ENCODE measurements at places on chromosomes 1 and 21. TPM values are rescaled to one million over a fixed set of nuclear protein-coding genes. Genes with fewer than 3 reads are reported as not detected.

The TNFRSF9 gene
- 5.6 TPM for total RNA-seq

The TRIM17 gene
- not detected for total RNA-seq

The EYA3 gene
- 11.4 TPM for total RNA-seq

The CSF1 gene
- 43.8 TPM for total RNA-seq

The DENND2D gene
- total RNA-seq = not detected

The EPHB2 gene
- 3.6 TPM for total RNA-seq

The MIER1 gene
- 42.2 TPM for total RNA-seq

The NTPCR gene
- 46.6 TPM for total RNA-seq

DNA sequence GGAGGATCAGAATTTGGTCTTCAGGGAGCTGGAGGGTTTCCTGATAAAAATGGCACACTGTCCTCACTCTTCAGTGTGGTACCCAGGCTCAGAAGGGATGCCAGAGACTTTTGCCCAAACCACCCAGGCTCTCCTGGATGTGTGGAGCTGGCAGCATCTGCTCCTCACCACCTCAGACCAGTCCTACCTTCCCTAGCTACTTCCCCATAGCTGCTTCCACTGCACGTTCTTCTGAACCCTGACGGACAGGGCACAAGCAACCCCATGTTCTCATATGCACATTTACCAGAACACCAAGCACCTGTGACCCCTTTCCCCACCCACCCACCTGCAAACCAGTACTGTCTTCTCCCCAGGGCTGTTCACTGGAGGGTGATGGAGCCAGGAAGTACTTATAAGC, 4.7 kb downstream of the ADAR start:
- no peak for DNase-seq
- peaks cover 11% of the 10 kb centered on the region for H3K4me1 ChIP-seq
- H3K4me3 ChIP-seq = no peak overlapping the region
- H3K27me3 ChIP-seq = no peaks in the 10 kb centered on the region

DNA sequence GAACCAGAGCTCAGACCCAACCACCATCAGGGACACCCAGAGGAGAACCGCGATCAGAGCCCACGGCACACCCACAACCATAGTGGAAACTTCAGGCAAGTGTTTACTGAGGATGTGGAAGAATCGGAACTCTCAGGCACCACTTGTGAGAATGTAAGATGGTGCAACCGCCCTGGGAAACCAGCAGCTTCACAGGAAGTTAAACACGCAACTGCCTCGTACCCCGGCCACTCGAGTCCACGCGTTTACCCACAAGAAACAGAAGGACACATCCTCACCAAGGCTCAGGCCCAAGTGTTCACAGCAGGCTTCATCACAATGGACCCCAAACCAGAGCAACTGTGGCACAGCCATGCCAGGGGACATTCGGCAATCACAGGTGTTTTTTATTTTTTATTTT, 51.4 kb upstream of the COL6A2 start:
- H3K4me3 ChIP-seq = no peak overlapping the region
- no peaks in the 10 kb centered on the region for H3K27me3 ChIP-seq
- H3K4me1 ChIP-seq = peaks cover 13% of the 10 kb centered on the region

GRCh38 chr1:165179306-165179705, 177.2 kb downstream of the LMX1A start:
- no peaks in the 10 kb centered on the region for H3K27me3 ChIP-seq
- no peaks in the 10 kb centered on the region for H3K4me1 ChIP-seq
- no peak overlapping the region for H3K4me3 ChIP-seq
- H3K36me3 ChIP-seq = no peaks in the 10 kb centered on the region

GRCh38 chr1:15417059-15417934, 7.6 kb downstream of the EFHD2 start:
- peaks cover 75% of the 10 kb centered on the region for H3K4me1 ChIP-seq
- peaks cover 79% of the 10 kb centered on the region for H3K36me3 ChIP-seq
- H3K4me3 ChIP-seq = no peak overlapping the region
- peak overlapping the region; percentile 64 for H3K27ac ChIP-seq

DNA sequence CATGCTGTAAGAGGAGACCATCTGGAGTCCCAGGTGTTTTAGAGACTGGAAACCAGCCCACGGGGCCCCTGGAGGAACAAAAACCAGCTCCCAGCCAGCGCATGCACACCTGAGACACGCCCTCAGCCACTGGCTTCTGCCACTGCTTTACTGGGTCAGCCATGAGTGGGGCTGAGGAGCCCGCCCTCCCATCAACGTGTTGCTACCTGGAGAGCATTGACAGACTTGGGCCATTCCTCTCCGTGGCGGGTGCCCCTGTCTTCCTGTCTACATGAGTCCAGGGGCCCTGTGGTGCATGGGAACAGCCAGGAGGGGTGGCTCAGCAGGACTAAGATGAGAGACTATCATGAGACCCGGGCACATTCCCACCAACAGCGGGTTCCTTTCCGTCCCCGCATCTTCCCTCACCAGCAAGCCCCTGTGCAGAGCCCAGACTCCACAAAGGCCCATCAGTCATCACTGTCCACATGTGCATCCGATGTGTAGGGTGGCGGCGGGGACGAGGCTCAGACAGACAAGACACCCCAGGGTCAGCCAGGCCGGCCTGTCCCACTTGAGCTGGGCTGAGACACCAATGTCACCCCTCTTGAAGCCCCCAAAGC, 45.4 kb upstream of the POFUT2 start:
- no peak for DNase-seq
- no peaks in the 10 kb centered on the region for H3K36me3 ChIP-seq
- peak overlapping the region; percentile 92 for H3K27ac ChIP-seq
- H3K27me3 ChIP-seq = no peaks in the 10 kb centered on the region

- peak overlapping the region; percentile 77 for H3K27ac ChIP-seq
- H3K4me1 ChIP-seq = peaks cover 25% of the 10 kb centered on the region
- H3K36me3 ChIP-seq = peaks cover 37% of the 10 kb centered on the region
- no peak for DNase-seq
- no peaks in the 10 kb centered on the region for H3K27me3 ChIP-seq
These were observed 465 bp downstream of the HUNK start for GRCh38 chr21:31873275-31873695.

- no peak for DNase-seq
- H3K36me3 ChIP-seq = no peaks in the 10 kb centered on the region
- peaks cover 14% of the 10 kb centered on the region for H3K4me1 ChIP-seq
- no peaks in the 10 kb centered on the region for H3K27me3 ChIP-seq
- H3K27ac ChIP-seq = no peak overlapping the region
- no peak overlapping the region for H3K4me3 ChIP-seq
These were observed 6.4 kb downstream of the FNDC7 start for GRCh38 chr1:108718927-108719655.

- peaks cover 69% of the 10 kb centered on the region for H3K36me3 ChIP-seq
- H3K27ac ChIP-seq = no peak overlapping the region
- H3K27me3 ChIP-seq = no peaks in the 10 kb centered on the region
- DNase-seq = no peak
- peaks cover 51% of the 10 kb centered on the region for H3K4me1 ChIP-seq
These were observed 2.2 kb downstream of the MAP7D1 start for GRCh38 chr1:36157973-36158826.

DNA sequence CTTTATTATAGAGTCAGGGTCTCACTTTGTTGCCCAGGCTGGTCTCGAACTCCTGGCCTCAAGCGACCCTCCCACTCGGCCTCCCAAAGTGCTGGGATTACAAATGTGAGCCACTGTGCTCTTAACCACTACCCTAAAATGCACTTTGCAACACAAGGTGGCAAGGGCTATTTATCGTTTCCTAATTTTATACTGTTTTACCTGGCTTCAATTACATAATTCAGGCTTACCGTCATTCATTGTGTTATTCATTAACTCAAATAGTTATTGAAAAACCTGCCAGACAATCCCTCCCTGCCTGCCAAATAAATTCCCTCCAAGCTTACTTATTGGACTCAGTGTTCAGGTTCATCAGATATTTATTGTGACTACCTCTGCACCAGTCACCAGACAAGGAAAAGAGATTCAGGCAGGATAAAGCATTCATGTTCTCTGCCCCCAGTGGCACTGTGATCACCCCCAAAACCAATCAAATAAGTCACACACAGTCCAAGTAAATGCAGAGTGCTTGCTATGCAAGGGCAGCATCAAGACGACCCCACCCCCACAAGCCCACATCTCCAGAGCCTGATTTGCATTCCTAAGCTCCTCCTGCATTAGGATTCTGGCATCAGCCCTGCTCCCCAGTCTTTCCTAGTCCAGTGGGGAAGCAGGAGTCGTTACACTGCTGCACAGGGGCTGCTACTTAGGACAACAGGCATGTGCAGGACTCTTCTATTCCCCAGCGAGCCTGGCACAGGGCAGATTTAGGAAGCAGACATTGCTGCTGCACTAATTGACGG, 8.1 kb downstream of the PAQR7 start:
- DNase-seq = no peak
- no peaks in the 10 kb centered on the region for H3K4me1 ChIP-seq
- H3K27me3 ChIP-seq = no peaks in the 10 kb centered on the region
- H3K4me3 ChIP-seq = no peak overlapping the region
- no peaks in the 10 kb centered on the region for H3K36me3 ChIP-seq
- no peak overlapping the region for H3K27ac ChIP-seq

DNA sequence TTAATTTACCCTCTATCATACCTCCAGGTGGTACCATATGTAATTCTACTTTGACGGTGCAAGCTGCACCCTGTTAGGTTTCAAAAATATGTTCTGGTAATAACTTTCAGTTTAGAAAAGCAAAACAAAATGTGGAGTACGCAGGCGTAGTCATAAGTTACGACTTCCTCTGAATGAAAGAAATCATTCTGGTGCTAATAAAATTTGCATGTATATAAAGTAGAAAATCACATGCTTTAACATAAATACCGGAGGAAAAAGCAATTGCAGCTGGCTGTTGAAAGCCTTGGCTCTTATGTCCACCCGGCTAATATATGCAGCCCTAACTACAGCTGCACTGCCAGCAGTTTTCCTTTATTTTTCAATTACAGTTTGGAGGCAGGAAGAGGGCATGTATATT, 65.2 kb upstream of the TMPRSS15 start:
- H3K36me3 ChIP-seq = no peaks in the 10 kb centered on the region
- H3K4me1 ChIP-seq = no peaks in the 10 kb centered on the region
- H3K4me3 ChIP-seq = no peak overlapping the region
- DNase-seq = no peak
- H3K27me3 ChIP-seq = no peaks in the 10 kb centered on the region

DNA sequence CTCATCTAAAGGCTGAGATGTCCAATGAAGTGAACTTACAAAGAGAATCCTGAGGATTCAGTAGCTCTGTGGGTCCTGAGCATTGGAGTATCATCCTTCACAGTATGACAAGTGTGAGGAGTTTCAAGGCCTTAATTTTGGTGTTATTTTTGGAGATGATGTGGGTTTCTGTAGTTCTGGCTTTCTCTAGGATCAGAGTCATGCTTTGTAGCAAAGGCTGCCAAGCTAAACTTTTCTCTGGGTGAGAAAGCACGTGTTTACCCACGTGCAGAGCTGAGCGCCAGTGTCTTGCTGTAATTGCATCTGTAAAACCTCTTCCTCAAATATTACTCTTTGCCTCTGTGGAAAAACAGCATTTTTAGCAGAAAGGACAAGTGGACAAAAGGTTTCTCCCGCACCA, 387.8 kb upstream of the LYPLAL1 start:
- no peaks in the 10 kb centered on the region for H3K27me3 ChIP-seq
- no peaks in the 10 kb centered on the region for H3K36me3 ChIP-seq
- H3K27ac ChIP-seq = no peak overlapping the region
